ENCODE measurements at places on chromosomes 2 and 18.

GRCh38 chr2:31889044-31889443, 121.8 kb downstream of the MEMO1 start:
- DNase-seq = no peak

GRCh38 chr18:12819322-12819721, 64.7 kb downstream of the PTPN2 start:
- no peak for DNase-seq

DNA sequence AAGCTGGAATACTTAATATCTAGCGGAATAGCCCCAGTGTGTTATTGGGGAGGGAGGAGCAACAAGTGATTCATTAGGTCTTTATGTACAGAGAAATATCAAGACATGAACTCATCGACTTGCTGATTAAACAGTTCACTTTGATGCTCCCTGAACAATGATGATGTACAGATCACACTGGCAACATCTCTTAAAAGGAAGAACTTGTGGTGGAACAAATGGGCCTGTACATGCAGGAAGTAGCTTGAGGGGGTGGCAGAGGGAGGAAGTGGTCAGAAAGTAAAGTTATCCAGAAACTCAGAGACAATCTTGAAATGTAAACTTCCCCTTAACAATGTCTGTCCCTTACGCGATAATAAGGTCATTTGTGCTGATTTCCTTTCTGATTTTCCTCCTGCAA, 90.5 kb downstream of the NXPH2 start:
- no peak for DNase-seq

DNA sequence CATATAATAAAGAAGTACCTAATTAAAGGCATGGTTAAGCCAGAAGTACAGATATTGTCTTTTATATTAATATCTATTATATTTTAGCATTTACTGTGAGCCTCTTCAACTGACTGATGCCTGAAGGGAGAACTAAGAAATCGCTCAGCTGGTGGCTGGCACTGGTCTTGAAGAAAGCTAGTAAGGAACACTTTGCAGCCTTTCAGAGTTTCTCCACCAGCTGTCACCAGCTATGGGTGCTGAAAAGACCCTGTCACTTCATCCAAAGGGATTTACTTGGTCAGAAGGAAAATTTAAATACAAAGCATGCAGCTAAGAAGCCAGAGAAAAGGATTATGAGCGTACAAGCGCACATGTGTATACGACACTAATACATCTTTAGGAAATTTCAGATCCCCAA, 525.9 kb downstream of the TMEM182 start:
- no peak for DNase-seq

DNA sequence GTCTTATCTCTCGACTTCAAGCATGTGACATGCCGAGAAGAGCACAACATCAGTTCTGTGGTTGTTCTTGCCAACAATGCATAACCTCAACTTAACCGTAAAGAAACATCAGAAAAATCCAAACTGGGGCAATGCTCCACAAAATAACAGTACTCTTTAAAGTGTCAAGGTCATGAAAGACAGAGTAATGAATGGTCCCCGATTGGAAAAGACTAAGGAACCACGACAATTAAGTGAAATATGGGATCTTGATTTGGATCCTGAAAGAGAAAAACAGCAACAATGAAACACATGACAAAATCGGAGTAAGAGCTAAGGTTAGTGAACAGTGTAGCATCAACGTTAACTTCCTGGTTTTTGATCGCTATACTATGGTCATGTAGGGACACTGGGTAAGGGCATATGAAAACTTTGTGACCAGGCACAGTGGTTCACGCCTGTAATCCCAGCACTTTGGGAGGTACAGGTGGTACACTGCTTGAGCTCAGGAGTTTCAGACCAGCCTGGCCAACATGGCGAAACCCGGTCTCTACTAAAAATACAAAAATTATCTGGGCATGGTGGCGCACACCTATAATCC, 55.2 kb downstream of the UNC50 start:
- no peak for DNase-seq

- DNase-seq = no peak
Observed at GRCh38 chr2:131077966-131078365, 15.3 kb downstream of the FAM168B start.

Data from stimulated activated CD4-positive, alpha-beta T cell treated with anti-CD3 and anti-CD28 coated beads, Interleukin-12 subunit alpha, Interleukin-12 subunit beta, amount 100 ng/mL, for 48 hours (primary cell).